ENCODE measurements at places on chromosomes 6 and 20.
A peak's percentile ranks its signal among the peaks of the same experiment; 100 is the strongest.

GRCh38 chr20:57594092-57594951 is 25.9 kb downstream of the ZBP1 start:
- DNase-seq: peak; percentile 19

GRCh38 chr6:2764610-2765165 is 505 bp upstream of the WRNIP1 start:
- peak; percentile 72 for DNase-seq

- DNase-seq: no peak
Observed at GRCh38 chr6:114154812-114155211, 183.9 kb upstream of the HDAC2 start.

GRCh38 chr6:71509191-71510005 is 220.8 kb downstream of the OGFRL1 start:
- no peak for DNase-seq

GRCh38 chr6:159067334-159067733 is 22.5 kb upstream of the TAGAP start:
- no peak for DNase-seq

DNA sequence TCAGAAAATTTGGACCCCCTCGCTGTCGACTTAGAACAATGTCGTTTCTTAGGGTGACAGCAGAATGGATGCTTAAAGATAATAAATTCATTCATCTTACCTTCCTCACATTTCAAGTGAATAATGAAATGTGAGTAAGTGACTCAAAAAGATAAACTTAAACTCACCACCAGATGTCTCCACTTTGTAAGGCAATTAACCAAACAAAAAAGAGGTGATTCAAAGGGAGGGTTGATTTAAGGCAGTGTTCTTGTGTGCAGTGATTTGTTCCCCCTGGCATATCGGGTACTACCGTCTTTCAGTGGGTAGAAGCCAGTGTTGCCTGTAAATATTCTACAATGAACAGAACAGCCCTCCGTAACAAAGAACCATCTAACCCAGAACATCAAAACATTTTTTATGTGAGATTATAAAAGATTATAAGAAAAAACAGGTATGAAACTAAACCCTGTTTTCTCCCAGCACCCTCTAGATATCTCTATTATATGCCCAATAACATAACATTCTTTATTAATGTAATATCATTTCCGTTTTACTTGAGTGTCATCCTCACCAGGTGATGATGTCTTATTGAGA is 589.7 kb downstream of the CBLN4 start:
- peak; percentile 0 for DNase-seq

GRCh38 chr6:66065313-66065712 is 358.3 kb upstream of the EYS start:
- DNase-seq: no peak

- no peak for DNase-seq
Observed at GRCh38 chr6:15509335-15509933, 153.4 kb downstream of the DTNBP1 start.

DNA sequence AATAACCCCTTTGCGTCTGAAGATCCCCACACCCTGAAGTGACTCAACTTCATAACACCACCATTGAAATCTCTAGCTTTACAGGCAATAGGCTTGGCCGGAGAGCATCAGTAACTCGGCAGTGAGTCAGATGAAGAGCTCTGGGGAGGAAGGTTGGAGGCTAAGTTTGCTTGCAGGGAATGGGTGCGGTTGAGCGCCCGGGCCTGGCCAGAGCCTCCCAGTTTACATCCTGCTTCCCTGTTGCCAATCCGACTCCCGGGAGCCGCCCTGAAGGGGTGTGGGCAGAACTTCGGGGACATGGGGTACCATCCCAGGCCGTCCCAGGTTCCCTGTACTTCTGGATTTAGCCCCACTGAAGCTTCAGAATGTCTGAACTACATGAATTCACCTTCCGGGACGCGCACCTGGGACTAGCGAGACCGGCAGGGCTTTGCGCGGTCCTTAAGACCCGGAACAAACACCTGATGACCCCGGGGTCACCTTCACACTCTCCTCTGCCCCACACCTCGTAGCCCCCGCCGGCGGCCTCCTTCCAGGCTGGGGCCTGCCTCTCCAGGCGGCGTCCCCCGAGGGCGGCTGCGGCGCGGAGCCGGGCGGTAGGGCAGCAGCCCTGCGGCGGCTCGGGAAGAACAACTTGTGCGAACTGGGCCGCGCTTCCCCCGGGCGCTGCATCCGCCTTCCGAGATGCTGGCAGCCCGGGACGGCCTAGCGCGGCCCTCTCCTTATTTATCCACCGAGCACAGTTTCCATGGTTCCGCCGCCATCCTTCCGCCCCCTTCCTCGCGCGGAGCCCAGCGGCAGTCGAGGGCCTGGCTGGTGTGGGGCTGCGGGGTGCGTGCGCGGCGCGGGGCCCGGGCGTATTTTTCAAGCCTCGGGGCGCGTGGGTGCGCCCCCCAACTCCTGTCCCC is 56.6 kb upstream of the RREB1 start:
- peak; percentile 51 for DNase-seq

DNA sequence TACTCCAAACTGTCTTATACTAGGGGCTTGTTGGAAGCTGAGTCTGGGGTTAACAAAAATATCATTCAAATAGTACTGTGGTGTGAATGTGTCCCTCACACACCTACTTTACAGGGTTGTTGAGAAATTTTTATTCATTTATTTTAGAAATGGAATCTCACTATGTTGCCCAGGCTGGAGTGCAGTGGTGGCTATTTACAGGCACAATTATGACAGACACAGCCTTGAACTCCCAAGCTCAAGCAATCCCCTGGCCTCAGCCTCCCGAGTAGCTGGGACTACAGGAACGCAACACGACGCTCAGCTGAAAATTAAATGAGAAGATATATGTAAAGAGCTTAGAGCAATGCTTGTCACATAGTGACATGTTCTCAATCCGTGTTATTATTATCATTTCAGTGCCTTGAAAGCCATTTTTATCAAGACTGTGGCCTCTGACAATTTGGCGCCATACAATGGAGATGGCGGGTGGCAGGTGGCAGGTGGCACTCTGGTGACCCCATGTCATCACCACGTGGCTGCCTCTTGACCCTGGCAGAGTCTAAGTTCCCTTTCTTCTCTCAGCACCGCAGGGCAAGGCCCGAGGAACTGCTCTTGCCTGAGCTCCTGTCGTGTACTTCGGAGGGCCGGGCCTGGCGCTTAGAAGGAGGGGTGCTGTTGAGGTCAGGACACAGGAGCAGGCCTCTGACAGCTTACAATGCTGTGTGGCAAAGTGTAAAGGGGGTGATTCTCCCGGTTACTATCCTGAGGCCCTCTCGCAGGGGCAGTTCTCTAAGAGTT is 64.5 kb downstream of the STX11 start:
- DNase-seq: no peak

DNA sequence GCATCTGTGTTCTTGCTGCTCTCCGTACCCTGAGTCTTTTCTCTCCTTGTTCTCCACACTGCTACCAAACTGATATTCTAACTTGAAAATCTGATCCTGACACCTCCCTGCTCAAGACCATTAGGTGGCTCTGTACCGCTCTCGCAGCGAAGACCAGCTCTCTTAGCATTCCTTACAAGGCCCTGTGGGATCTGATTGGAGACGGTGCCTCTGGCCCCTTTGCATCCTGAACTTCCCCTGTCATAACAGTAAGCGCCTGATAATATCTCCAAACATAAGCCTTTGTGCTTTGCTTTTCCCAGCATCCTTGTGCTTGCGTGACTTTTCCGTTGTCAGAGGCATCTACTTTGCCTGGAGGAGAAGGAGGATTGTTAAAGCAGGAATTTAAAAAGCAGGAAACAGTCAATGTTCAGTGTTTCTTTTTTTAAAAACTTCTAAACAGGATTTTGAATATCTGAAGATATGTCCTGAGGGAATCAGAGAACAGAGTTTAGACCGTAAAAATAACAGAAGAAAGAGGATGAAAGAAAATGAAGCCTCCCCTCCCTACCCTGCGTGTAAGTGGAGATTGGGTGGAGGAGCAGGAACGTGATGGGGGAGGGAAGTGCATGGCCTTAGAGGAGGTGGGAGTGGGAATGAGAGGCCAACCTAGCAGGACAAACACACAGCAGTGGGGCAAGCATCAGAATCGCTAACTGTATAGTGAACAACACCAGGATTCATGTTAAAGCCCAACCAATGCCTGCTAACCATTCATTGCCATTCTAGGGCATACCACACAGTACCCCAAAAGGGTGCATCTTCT is 89.2 kb upstream of the STMND1 start:
- DNase-seq: peak; percentile 27

- DNase-seq: no peak
Observed at GRCh38 chr6:50984135-50984534, 165.5 kb downstream of the TFAP2B start.

DNA sequence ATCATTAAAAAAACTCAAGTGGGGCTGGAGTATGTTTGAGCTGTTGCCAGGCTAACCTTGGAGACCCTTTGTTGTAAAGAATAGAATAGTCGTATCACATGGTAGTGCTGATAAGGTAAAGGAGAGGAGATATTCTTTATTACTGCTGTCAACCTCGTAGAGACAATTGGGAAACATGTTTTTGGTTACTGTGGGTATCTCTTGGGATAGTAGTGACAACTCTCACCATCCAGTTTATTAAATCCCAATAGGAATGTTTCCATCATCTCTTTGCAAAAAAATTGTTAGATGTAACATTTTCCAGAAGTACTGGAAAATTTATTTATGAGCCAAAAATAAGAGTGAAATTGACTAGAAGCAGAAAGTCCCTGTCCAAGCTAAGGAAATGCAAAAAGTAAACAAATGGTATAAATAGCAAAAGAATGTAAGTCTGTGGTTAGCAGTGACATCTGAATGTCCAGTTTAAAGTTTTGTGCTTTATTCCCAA is 829.3 kb upstream of the CITED2 start:
- peak; percentile 73 for DNase-seq

- no peak for DNase-seq
Observed at GRCh38 chr6:43639984-43640800, 4.6 kb downstream of the MAD2L1BP start.

- DNase-seq: no peak
Observed at GRCh38 chr6:31265926-31266325, 6.0 kb downstream of the HLA-C start.

DNA sequence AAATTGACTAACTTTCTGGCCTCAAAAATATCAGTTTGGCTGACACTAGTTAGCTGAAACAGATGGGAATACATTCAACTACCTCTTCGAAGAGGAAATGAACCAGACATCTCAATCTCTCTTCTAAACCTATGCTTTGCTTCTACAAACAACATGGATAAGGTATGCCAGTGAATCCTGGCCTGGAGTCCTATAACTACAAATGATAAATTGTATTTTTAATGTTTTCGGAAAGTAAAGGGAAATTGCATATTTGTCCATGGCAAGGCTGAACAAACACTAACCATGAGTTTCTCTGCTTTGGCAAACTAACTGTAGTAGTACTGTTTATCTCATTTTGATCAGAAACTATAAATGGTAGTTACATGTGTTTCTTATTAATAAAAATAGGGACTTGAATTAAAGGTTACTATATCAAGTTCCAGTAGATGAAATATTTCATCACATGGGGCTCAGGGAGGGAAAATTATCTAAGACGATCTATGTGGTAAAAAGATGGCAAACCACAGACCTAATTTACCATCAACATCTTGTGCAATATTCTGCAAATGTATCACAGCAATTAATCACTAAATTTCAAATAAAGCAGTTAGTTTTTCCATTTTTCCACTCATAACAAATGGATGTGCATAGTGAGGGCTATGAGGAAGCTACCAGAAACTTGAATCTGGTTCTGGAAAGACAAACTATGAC is 76.8 kb downstream of the COL12A1 start:
- DNase-seq: peak; percentile 86

DNA sequence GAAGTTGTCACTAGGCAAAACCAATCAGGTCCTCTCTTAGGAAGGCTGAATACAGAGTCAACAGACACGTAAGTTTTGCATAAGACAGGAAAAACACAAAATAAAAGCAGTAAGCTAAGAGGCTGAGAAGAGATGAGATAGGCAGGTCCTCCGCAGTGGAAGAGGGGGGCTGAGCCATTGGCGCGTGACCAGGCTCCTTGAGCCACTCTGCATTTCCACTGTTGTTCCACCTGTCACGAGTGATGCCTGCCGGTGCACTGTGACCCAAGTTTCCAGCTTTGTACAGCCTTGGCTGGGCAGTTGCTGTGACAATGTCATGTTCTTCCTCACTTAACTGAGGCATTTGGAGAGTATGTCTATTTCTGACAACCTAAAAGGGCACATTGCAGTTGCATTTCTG is 58.6 kb downstream of the NUDT3 start:
- DNase-seq: no peak

DNA sequence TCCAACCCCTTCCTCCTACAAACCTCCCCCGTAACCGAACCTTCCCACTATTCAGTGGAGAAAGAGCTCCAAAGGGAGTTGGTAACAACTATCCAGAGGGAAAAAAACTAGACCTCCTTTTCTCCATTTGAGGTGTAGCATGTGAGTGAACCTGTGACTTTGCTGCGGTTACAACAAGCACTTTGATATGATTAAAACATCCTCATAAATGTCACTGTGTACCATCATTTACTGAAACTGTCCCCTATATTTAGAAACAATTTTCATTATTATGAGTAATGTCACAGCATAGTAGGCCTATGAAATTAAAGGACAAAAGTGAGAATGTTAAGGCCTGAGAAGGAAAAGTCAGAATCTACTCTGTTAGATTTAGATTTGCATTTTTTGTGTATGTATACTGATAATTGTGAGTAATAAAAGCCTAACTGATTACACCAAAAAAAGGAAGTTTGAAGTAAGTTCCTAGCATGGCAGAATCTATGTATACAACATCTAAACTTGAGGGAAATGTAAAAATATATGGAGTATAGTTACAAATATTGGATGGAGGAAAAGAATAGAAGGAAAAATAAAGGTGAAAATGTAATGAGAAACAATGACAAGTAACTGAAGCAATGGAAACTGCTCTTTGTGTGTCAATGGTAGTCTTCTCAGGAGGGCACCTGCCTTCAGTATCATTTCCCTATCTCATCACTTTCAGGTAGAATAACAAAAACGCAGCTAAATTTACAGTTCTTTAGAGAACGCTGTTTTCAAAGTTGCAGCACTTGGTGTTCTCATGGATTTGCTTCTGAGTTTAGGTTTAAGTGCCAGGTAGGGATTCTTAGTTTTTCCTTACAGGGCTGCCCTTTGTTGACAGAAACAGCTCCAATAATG is 145.9 kb downstream of the IMPG1 start:
- no peak for DNase-seq

GRCh38 chr6:139028215-139028657 is 309 bp upstream of the ABRACL start:
- DNase-seq: peak; percentile 48

DNA sequence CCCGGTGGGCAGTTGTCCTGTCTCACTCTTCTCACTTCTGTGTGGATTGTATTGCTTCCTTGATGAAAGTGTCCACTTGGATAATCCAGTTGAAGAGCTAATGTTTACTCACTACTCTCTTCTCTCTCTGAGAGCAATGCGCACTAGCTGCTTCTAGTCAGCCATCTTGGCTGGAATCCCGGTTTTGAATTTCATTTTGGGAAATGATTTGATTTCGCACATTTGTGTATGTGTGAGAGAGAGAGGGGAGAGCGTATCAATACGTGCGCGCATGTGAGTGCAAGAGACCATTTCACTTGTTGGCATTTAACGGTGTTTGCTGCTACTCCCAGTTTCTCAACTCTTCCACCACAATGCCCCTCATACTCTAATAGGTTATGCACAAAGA is 67.8 kb downstream of the KLHL32 start:
- DNase-seq: no peak

GRCh38 chr6:127404594-127405178 is 54.5 kb downstream of the KIAA0408 start:
- no peak for DNase-seq

GRCh38 chr6:30411515-30412207 is 66.7 kb downstream of the RPP21 start:
- peak; percentile 43 for DNase-seq

All from AG10803 (cell line).